ENCODE measurements at places on chromosomes 6 and 20.

DNA sequence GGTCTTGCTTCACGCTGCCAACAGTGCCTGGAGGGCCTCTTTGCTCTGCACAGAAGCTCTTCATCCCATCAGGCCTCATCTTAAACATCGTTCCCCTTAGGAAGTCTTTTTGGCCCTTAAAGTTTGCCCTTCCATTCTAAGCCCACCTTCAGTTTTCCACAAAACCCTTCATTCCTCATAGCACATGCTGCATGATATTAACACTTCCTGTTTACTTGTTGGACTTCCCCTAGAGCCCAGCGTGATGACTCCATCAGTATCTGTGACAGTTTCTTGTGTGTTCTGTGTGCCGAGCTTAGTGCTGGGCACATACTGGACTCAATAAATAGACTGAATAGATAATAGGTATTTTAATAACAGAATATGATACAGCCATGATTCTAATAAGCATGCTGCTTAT, 2.2 kb downstream of the NT5DC1 start:
- no peak for DNase-seq

- DNase-seq = peak; percentile 72
Observed at GRCh38 chr20:36462440-36463211, 78.7 kb upstream of the MYL9 start.

DNA sequence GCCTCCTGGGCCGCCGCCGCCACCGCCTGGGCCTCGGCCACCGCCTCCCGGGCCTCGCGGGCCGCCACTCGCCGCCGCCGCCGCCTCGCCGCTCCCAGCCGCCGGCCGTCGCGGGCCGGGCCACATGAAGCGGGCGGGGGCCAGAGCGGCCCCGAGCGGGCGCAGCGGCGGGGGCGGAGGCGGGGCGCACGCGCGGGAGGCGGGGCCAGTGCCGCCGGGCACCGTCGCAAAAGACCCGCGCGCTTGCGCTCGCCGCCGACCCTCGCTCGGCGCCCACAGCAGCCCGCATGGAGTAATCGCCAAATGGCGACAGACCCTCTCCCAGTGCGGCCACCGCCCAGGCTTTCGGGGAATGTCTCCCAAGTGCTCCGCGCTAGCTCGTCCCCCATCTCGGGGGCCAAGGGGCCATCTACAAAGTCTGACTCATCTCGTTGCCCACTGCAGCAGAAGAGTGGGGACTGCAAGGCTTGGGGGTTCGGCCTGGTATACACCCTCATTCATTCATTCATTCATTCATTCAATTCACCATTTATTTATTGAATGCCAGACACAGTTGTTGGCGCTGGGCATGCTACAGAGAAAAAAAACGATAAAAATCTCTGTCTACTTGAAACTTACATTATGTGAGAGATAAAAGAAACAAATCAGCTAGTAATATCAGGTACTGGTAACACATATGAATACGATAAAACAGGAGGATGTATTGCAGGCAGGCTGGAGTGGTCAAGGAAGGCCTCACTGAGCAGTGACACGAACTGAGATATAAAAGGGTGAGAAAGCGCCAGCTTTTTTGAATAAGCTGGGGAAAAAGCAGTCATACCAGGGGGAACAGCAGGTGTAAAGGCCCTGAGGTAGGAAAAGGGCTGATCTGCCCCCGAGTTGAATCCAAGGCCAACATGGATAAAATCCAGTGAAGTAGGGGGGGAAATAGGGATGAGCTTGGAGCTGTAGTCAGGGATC, at the start of gene B4GALT5:
Gene B4GALT5 (minus strand): TSS at position 126 of the 960 bp plus-strand sequence. CDS start 188 bp downstream, outside the sequence.
- peak; percentile 89 for DNase-seq

- DNase-seq = no peak
Observed at GRCh38 chr6:170424604-170425126, 118.1 kb downstream of the FAM120B start.

GRCh38 chr6:106220485-106220884, 105.1 kb downstream of the ATG5 start:
- no peak for DNase-seq

GRCh38 chr20:58117944-58118343, 110.5 kb downstream of the ANKRD60 start:
- DNase-seq = no peak

DNA sequence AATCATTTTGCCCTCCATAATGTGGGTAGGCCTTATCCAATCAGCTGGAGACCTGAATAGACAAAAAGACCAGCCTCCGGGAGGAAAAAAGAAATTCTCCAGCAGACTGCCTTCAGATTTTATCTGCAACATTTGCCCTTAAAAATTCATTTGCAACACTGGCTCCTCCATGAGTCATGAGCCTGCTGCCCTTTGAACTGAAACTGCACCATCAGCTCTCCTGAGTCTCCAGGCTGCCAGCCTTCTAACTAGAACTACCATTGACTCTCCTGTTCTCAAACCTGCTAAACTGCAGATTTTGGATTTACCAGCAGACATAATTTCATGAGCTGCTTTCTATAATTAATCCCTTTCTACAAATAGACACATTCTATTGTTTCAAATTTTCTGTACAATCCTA, 223.9 kb upstream of the THEMIS start:
- no peak for DNase-seq

DNA sequence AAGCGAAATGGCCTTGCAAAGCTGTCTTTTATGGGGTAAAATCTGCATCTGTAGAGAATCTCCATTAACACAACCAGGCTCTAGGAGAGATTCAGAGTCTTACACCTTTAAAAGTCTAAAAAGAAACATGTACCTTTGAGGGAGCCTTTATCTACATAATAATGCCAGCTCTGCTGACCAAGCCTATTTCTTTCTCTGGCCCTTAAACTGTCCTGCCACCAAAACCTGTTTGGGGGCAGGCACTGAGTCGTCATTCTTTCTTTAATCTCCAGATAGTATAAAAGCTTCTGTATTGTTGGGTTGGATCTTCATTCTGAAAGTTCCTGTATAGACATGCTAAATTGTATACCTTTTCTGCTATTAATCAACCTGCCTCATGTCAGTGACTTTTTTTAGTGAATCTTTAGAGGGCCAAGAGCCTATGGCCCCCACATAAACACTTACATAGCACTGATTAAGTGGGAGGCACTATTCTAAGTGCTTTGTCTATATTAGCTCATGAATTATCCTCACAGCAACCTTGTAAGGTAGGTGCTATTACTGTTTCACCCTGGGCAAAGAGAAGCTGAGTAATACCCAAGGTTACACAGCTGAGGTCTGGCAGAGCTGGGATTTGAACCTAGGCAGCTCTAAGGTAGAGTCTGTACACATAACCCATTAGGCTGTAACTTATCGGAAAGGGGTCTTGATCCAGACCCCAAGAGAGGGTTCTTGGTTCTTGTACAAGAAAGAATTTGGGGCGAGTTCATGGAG, 232.3 kb upstream of the DTNBP1 start:
- DNase-seq = no peak

GRCh38 chr20:48463916-48464315, 363.9 kb downstream of the PREX1 start:
- DNase-seq = peak; percentile 40

DNA sequence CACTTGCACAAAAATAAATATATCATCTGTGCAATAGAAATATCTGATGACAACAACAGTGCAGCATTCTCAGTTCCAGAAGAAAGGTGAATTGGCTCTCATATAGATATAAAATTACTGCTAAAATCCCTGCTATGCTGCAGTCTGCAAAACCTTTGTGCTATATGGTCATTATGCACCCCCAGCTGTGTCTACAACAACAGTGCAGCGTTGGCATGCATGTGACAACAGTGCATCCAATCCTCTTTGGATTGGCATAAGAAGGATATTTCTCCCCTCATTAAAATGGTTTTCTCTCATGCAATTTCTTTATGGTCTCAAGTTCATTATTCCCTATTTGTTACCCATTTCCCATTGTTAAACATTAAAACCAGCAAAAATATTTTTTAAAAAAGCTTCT, 23.1 kb downstream of the OR2B6 start:
- no peak for DNase-seq

DNA sequence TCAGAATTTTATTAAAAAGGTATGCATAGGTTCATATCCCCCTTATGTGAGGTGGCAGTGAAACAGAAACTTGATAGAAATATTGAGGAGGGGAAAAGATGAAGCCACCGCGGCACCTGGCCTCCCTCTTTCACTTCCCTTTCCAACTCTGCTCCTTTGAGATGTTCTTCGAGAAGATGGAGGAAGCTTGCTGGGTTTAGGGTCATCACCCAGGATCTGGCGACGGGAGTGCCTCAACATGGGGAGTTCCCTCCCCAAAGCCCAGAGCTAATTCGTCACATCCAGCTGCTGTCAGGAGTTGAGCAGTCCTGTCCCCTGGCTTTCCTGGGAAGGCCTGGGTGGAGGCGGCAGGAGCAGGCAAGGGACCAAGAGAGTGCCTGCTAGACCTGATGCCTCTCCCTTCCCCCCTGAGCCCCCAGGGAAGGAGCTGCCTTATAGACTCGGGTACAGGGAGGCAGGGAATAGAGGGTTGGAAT, 29.1 kb downstream of the RREB1 start:
- no peak for DNase-seq
